ENCODE measurements at places on chromosomes 16 and 17.

DNA sequence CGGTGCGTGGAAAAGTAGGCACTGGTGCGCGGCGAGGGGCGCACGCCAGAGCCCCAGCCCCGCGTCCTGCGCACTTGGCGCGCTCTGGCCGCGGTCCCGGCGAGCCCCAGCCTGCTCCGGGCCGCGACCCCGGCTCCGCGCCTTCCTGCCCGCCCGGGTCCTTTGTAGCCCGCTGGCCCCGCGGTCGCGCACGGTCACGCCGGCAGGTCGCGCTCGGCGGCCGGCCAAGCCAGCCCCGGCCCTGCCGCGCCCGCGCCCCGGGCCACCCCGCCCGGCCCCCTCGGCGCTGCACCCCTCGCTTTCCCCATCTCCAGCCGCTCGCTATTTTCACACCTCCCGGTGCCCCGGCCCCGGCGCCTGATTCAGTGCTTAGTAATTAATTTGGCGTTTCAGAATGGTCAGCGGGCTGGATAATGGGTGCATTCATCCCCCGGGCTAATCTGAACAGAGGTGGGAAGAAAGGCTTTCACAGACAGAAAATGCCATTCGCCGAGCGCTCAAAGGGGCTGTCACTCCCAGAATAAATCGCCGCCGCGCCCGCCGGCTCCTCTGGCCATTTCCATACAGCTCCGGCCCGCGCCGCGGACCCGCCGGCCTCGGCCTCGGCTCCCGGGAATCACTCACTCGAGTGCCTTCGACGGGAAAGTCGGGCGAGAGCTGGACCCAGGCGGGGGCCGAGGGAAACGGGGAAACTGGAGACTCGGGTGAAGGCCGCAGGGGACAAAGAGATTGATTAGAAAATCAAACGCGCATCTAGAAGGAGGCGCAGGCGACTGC lies 17.8 kb upstream of the NTN1 start:
- DNase-seq = no peak

- DNase-seq = no peak
Measured at GRCh38 chr17:34581446-34582184, 2.2 kb downstream of the TMEM132E start.

DNA sequence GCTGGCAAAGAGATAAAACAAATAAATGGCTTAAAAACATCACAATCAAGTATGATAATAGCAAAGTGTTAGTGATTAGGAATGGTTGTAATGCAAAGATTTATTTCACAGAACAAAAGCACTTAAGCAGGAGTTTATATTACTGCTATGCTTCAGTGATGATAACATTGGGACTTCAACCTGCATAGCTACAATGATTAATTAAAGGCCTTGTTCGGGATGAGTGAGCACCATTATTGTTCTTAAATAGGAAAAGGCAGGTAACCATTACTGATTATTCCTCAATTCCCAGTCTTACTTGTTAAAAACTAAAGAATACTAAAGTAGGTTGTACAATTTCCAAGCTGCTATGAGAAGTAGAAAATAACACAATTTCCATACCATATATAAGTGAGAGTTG lies 1247.5 kb upstream of the CDH8 start:
- DNase-seq = no peak

DNA sequence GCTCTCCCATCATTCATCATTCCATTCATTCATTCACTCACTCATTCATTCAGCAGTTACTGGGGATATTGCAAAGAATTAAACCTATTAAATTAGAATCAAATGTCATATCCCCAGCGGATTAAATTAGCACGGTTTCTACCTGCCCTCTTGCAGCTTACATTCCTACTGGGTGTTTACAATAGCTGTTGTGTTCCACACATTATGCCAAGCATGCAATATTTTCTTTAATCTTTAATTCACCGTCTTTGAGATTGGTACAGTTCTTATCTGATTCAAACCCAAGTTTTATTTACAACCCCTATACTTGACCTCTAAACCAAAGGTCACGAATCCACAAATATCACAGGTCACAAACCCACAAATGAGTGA lies 727 bp upstream of the USP31 start:
- no peak for DNase-seq

DNA sequence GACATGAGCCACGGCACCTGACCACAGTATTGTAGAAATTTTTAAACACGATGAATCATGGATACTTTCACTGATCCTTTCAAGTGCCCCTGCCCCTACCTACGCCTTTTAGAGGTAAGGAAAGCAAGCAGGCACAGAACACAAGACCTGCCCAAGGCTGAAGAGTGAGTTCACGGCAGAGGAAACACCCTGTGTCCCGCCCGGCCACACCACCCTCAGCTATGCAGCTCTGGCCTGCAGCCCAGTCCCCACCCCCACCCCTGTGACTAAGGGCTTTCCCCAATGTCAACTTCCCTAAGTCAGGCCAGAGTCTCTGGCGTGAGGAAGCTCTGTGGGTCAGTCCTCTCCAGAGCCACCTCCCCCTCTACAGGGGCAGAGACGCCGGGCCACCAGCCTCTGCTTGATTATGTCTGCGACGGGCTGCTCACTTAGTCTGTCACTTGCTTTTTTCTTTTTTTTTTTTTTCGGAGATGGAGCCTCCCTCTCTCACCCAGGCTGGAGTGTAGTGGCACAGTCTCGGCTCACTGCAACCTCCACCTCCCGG lies 8.4 kb downstream of the SLC16A5 start:
- DNase-seq = no peak

GRCh38 chr17:17189559-17189958 lies 16.6 kb downstream of the PLD6 start:
- DNase-seq = no peak

All from activated CD8-positive, alpha-beta memory T cell treated with anti-CD3 and anti-CD28 coated beads for 1 hour (primary cell).